Omental fat pad (tissue), 4 donors: ENCODE measurements at places on chromosomes 4 and X.

- DNase-seq = no peak
Observed at GRCh38 chrX:45860450-45860849, 659.8 kb upstream of the DIPK2B start.

DNA sequence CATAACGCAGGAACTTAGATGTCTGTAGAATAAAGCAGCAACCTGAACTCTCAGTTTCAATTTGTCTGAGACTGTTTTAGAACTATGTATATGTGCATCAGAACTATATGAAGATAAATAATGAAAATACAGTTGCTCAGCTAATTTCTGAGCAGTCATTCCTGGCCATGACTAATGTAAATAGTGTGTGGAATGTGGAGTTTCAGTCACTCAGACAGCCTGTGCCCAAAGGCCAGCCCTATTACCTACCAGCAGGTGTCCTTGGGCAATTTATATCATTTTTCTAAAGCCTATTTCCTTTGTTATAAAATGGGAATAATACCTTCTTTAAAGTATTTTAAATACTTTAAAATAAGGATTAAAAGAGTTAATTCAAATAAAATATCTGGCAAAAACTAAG lies 56.0 kb upstream of the RELL1 start:
- DNase-seq = no peak

- no peak for DNase-seq
Observed at GRCh38 chr4:2991243-2991642, 27.9 kb downstream of the GRK4 start.

GRCh38 chr4:94525993-94526728 lies 74.4 kb downstream of the PDLIM5 start:
- no peak for DNase-seq

DNA sequence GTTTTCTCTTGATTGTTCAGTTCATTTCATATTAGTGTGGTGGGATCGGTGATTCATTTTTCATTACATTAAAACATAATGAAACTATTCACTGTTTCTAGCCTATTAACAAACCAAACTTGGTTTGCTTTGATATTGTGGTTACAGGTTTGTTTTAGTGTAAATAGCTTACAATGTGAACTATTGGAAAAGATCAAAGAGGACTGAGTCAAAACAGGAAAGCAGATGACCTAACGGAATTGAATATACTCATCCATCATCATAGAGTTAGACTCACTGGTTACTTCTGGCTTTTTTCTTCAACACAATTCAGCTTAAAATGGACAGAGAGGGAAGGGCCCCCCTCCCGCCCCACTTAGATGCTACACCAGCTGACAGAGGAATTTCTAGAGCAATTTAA lies 616.2 kb upstream of the AADAT start:
- DNase-seq = no peak

DNA sequence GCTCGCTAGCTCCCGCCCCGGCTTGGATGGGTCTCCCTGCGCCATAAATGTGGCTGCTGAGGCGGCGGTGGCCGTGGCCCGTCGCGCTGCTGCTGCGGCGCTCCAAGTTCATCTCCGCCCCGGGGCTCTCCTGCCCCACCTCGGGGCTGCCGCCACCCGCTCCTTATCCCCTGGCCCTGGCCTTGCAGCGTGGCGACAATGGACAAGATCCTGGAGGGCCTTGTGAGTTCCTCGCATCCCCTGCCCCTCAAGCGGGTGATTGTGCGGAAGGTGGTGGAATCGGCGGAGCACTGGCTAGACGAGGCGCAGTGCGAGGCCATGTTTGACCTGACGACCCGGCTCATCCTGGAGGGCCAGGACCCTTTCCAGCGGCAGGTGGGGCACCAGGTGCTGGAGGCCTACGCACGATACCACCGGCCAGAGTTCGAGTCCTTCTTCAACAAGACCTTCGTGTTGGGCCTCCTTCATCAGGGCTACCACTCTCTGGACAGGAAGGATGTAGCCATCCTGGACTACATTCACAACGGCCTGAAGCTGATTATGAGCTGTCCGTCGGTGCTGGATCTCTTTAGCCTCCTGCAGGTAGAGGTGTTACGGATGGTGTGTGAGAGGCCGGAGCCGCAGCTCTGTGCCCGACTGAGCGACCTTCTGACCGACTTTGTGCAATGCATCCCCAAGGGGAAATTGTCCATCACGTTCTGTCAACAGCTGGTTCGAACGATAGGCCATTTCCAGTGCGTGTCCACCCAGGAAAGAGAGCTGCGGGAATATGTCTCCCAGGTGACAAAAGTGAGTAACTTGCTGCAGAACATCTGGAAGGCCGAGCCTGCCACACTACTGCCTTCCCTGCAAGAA lies 763 bp downstream of the USP38 start:
- peak; percentile 25 for DNase-seq

DNA sequence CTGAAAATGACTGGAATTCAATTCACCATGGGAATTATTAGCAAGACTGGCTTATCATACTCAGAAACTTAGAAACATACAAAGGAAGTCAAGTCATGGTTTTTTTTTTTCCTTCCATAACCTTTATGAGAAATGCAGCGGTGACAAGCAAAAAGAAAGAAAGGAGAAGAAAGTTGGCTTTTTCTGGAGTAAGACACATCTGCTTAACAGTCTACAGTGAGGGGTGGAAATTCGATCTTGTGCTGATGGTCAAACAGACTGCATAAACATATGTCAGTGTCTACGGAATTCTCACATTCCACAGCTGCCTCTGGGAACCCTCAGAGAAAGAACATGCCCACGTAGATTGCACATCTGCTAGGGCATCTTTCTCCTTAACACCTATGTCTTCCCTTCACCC lies 54.6 kb downstream of the PROM1 start:
- DNase-seq = no peak

GRCh38 chr4:124209211-124209610 lies 503.3 kb downstream of the ANKRD50 start:
- no peak for DNase-seq

DNA sequence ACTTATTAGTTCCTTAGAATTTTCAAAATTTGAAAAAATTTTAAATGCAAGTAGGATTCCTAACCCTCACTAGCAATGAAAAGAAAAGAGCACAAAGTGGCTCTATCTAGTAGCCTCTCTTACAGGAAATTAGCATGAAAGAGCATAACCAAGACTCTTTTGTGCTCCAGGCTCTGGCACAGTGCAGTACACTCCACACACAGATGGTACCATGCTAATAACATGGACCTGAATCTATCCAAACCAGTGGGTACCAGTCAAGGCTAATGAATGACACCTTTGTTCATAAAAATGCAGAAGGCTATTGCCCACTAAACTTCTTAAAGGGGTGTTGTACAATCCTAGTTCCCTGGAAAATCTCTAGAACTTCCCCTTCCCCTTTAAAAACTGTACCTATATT lies 119.0 kb downstream of the MANBA start:
- DNase-seq = no peak

DNA sequence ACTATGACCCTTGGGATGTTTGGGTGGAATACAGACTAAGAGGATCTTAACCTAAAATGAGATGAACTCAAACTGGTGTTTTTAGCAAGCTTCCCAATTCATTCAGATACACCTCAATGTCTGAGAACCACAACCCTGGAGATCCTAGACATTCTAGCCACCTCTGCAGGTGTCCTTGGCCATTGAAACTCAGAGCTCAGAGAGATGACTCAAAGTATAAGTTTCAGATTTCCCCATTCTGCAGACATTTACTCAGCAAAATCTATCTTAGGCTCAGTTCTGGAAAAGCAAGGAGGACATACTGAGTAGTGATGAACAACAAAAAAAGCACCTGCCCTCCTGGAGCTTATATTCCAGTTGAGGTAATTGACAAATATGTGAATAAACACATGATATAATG lies 47.8 kb downstream of the COMMD8 start:
- no peak for DNase-seq

GRCh38 chr4:153706519-153706918 lies 22.4 kb downstream of the TLR2 start:
- no peak for DNase-seq

- no peak for DNase-seq
Observed at GRCh38 chr4:77121736-77122240, 35.2 kb upstream of the CCNG2 start.

DNA sequence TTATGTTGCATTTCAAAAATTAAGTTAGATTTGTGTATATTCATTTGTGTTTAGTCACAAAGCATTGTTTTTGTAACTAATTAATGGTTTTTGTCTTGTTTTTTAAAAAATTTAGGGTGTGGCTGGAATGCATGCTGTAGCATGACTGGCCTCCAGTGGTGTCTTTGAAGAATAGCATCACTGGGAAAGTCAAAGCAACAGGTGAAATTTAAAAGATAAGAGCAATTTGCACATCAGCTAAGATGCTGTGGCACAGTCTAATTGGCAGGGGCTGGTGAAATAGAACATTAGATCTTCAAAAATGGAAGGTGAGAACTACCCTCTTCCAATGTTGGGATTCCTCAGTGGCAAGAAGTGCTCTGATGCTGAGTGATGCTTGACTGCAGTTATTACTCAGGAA lies 45.3 kb downstream of the ANK2 start:
- no peak for DNase-seq
